ENCODE measurements at places on chromosomes 2 and 18. TPM values are rescaled to one million over a fixed set of nuclear protein-coding genes. Genes with fewer than 3 reads are reported as not detected.

The VAPA gene
- 284 TPM for polyA plus RNA-seq

DNA sequence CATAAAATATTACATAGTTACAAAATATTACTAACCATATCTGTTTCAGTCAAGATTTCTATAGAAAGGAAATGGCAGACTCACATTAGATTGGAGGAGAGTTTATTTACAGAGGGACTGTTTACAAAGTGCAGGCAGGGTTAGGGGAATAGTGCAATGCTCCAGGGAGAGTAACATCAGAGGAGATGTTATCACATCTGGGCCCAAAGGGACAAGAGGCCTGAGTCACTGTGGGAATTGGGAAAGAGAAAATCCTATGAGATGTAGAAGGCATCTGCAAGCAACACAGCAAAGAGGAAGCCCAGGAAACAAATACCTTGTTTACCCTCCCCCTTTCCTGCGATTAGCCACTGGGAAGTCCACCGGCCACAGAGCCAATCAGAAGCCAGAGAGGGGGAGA is 227.3 kb upstream of the TANK start:
- no peak for DNase-seq

GRCh38 chr2:51994123-51994763 is 962.3 kb upstream of the NRXN1 start:
- no peak for DNase-seq

The STEAP3 gene
- polyA plus RNA-seq: 8.7 TPM

DNA sequence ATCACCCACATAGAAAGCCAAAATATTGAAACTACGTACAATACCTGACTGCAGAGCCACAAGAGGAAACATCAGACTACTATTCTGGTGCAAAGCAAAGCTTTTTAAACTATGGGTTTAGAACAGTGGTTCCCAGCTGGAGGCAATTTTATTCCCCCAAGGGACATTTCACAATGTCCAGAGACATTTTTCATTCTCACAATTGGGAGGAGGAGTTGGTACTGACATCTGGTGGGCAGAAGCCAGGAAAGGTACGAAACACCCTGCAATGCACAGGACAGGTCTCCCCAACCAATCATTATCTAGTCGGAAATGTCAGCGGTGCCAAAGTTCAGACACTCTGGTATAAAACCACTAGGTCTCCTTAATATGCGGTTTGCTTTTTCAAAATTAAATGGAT is 88.4 kb upstream of the ARL5A start:
- DNase-seq: no peak

DNA sequence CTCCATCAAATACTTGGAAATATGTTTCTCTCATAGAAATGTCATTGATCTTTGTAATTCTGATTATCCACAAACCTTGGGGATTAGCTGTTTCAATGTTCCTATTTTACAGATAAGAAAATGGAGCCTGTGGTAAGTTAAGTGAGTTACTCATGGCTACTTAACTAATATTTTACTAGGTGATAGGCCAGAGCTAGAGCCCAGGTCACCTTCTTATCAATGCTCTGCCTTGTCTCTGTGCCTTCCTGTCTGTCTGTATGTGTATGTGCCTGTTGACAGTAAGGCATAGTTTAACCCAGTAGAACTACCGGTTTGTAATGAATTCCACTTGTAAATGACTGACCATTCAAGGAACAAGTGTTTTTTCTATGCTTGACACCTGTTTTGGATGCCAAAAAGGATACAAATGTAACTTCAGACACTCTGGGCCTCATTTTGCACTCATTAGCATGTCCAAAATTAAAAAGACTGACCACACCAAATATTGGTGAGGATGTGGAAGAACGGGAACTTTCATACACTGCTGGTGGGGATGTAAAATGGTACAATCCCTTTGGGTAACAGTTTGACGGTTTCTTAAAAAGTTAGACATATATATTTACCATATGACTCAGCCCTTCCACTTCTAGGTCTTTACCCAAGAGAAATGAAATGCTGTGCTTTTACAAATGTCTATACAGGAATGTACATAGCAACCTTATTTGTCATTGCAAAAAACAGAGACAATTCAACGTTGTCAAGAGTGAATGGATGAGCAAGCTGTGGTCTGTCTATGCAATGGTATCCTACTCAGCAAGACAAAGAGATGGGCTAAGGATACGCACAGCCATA is 19.6 kb upstream of the IL1A start:
- no peak for DNase-seq

DNA sequence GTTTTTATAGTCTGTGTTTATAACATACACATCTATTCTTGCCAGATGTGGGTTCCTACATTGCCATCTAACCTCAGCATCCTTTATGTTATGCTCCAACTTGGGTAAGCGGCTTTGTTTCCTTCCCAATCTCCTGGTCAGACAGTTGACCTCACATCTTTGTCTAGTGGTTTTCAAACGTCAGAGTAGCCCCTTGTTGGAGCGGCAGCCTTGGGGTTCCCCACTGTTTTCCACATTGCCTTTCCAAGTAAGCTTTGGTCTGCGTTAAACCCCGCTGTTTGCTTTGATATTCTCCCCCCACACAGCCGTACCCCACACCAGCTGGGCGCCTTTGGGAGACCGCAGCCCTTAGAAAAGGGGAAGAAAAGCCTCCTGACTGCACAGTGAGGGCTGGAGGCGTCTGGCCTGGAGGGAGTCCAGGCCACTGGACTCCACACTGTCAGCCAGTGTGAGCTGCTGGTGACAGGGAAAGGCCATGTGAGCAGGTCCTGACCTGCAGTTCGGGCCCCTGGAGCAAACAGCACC is 83.3 kb downstream of the MALT1 start:
- DNase-seq: peak; percentile 52

- no peak for DNase-seq
Observed at GRCh38 chr2:126638746-126639145, 17.2 kb upstream of the GYPC start.

- DNase-seq: no peak
Observed at GRCh38 chr2:165743442-165743841, 50.6 kb downstream of the GALNT3 start.

- DNase-seq: no peak
Observed at GRCh38 chr2:216604458-216604857, 28.8 kb upstream of the IGFBP2 start.

The CCDC121 gene
- 6.6 TPM for polyA plus RNA-seq

- no peak for DNase-seq
Observed at GRCh38 chr18:13218997-13219396, 437 bp downstream of the LDLRAD4 start.

The FSHR gene
- polyA plus RNA-seq: 0.29 TPM

The MAPRE3 gene
- polyA plus RNA-seq: 37.6 TPM

DNA sequence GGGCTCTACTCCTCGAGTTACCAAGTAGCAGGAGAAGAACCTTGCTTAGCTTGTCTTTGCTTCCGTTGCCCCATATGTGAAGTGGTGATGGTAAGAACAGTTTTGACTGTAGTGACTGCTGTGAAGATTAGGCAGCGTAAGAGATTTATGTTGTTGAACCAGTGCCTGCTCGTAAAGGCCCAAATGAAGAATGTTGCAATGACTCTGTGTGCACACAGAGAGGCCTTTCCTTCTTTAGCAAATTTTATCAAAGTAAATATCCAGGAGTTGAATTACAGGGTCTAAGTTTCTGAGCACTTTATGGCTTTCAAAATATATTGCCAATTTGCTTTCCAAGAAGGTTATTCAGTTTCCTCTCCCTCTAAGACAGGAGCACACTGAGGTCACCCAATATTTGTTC is 14.5 kb downstream of the NTSR2 start:
- DNase-seq: no peak

- DNase-seq: no peak
Observed at GRCh38 chr18:23810396-23810795, 121.1 kb downstream of the LAMA3 start.

DNA sequence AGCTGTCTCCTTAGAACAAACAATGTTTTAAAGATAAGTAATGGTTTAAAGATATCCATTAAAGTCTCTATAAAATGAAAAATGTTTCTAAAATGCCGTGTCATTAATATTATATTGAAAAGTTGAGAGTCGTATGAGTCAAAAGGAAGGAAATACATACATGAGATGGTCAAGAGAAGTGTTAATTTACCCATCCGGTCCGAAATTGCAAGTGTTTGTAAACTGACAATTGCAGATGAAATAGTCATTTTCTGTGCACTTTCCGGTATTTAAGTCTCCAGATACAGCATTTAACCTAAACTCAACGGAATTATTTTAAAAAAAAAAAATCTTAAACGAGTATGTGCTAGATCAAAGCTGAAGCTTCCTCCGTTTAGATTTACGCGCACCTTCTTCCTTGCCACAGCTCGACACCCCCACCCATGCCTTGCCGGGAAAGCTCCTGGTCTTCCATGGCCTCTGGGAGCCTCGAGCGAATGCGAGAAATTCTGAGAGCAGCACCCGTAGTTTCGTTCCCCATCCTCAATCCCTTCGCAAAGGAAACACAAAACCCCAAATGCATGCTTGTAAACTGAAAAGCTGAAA is 1.8 kb downstream of the DSC3 start:
- no peak for DNase-seq

DNA sequence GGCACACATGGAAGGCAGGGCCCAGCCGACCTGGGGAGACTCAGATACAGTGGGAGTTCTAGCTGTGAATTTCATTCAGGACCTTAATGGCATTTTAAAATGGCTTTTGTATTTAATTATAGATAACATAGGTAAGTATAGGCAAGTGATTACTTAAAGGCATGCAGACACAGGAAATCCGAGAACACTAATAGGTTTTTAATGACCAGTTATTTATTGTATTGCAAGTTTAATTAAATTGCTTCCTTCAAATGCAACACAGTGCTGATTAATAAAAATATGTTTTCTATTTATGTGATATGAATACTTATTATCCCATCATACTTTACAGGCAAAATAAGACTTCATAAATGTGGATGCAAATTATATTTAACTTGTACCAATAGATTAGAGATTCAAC is 19.7 kb upstream of the SH3RF3 start:
- DNase-seq: no peak

The MEP1B gene
- polyA plus RNA-seq: not detected

GRCh38 chr2:221134718-221135117 is 437.4 kb downstream of the EPHA4 start:
- no peak for DNase-seq

The VSNL1 gene
- 2.6 TPM for polyA plus RNA-seq

DNA sequence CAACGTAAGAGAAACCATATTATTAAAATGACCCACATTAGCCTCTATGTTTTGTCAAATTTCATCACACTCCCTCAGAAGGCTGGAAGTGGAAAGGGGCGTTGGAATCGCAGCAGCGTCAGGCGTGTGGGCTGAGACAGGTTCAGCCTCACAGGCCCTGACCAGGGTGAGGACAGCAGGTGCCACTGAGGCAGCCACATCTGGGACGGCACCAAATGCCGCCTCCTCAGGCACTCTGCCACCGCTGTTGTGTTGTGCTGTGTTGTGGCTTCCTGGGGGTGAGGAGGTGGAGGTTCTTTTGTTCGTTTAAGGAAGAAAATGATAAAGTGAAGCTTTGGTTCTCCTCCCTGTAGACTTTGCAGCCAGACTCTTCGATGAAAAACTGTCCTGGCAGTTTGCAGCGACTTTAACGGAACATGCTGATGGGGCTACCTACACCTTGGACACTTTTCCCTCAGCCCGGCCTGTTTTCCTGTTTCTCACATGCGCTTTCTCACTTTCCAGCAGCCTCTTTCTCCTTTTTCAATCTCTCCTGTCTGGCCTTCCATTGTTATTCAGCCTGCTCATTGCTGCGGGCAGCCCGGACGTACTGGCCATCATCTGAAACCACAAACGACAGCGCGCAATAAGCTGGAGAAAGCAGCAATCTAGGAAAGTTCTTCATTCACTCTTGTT is 44.9 kb upstream of the SALL3 start:
- DNase-seq: no peak

- DNase-seq: no peak
Observed at GRCh38 chr2:229231328-229231868, 39.7 kb downstream of the PID1 start.

DNA sequence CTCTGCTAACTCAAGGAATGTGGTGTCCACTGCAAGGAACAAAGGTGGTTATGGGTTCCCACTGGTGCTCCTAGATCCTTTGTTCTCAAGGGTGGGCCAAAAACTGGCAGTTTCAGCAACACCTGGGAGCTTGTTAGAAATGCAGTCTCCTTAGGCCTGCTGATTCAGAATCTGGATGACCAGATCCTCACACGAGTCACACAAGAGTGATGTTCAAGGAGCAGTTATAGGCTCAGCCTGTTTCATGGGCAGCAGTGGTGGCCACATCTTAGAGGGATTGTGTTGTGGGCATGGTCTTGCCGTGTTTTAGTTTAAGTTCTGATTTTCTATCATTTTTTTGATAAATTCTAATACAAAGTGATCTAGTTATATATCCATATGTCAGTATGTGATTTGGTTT is 28.7 kb upstream of the MGAT5 start:
- no peak for DNase-seq

DNA sequence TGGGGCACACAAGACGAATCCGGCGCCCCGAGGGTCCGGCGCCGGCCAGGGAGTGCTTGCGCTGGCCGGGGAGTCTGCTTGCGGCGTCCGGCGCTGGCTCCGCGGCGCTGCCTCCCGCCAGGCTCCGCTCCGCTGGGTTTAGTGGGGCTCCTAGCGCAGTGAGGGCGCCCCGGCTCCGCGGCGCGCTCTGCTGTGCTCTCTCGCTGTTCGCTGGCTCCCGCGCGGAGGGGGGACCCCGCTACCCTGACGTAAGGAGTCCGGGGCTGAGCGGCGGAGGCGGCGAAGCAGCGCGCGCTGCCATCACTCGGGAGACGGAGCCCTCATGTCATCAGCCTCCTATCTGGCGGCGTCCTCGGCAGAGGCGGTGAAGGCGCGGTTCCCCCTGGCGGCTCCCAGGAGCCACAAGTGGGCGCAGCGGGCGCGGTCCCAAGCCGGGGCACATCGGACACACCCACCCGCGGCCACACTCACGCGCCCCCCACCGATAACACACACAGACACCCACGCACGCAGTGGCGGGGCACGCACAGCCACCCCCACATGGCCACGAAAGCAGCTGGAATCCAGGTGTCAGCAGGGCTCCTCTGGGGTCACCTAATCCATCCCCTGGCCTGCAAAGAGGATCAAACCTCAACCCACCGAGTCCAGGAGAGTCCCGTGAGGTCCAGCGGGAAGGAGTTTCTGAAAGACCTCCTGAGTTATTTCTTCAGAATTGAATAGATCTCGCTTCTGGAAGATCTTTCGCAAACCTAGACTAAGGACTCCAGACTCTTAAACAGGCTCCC is at the start of gene C1QL2:
C1QL2 (minus strand) TSS at position 189 of the 785 bp plus-strand sequence. CDS start 482 bp downstream, outside the sequence.
- DNase-seq: no peak

- no peak for DNase-seq
Observed at GRCh38 chr18:59488899-59489298, 129.8 kb upstream of the LMAN1 start.

The SPDYA gene
- 1.6 TPM for polyA plus RNA-seq

GRCh38 chr2:108222261-108222660 is 17.5 kb upstream of the SULT1C3 start:
- no peak for DNase-seq
